ENCODE measurements at places on chromosomes 13 and 19.

DNA sequence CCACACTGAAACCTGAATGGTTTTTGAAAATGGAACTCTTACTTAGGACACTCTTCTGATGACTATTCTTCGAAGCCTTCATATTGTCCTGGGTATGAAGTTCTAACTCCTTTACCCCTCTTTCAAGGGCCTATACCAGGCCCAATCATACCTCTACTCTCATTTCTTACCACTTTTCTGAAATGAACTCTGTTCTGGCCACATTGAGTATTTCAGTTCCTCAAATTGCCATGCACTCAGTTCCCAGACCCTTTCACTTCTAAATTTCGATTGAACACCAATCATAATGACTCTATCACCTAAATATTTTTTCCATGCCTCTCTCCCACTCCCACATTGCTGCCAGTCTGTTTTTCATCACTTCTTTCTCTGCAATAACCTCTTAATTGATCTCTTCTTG lies 53.7 kb downstream of the LACC1 start:
- no peak for DNase-seq

DNA sequence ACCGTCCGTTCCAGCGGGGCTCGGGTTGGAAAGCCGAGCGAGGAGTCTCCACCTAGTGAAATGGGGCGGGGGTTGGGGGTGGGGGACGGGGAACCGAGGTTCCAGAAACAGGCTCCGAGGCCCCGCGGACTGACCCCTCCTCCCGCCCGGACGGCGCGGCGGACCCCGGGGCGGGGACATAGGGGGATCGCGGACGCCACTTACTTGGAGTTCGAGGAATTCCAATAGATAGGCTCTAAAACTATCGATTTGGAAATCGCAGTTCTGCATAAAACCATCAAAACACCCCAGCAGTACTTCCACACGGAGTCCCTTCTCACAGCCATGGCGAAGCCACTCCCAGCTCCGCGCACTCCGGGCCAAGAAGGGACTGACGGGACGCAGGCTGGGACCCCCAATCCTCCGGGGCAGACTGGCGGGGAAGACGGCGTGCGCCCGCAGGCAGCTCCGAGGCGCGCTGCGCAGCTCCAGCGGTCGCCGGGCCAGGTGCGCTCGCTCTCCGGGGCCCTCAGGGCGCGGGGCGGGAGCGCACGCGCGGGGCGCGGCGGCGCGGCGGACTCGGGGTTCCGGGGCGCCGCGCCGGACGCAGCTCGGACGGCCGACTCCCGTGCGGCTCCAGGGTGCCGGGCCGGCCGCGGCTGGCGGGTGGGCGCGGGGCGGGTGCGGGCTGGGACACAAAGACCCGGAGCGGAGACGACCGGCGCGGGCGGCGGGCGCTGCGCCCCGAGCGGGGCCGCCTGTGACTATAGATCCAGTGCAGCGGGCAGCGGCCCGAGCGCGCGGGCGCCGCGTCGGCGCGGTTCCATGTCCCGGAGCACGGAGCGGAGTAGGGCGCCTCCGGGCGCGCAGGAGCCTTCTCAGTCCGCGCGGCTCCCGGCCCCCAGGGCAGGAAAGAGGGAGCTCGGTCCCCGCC lies 567 bp downstream of the EFNB2 start:
- peak; percentile 25 for DNase-seq

DNA sequence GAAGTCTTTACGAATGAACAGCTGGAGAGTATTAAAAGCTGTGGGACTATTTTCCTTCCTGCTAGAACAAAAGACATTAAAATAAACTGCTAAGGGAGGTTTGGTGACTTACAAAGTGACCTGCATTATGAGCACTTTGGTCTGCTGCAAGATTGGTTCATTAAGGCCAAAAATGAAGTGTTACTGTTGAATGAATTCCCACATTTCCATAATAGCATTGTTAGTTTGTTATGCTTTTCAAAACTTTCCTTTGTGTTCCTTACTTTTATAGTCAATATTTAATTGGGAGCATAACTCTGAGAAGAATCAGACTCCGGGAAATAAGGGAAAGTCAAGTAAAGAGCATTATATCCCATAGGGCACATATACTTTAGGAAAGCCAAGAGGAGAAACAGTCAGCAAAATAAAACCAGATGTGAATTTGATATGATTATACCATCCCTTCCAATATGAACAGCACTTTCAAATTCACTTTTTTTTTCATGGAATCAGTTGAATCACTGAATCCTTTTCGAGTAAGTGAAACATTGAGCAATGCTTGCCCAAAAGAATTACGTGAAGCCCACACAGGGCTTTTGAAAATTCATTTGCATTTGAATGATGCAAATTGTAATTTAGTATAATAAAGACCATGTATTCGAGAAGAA lies 112.6 kb downstream of the KCTD12 start:
- peak; percentile 84 for DNase-seq

DNA sequence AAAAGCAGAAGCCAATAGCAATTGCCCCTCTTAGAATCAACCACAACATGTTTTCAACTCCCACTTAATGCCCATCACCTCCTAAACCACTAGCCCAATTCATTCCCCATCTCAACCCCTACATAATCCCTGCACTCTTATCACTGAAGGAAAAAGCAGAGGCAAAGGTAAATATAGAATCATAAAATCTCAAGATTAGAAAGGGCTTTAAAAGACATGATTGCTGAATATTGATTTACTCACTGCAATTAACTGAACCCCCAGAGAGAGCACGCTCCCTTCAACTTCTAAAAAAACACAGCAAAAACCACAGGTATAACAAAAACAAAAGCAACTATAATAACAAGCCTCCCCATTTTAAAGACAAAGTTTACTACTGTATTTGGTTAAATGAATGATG lies 15.1 kb upstream of the POU4F1 start:
- DNase-seq: no peak

DNA sequence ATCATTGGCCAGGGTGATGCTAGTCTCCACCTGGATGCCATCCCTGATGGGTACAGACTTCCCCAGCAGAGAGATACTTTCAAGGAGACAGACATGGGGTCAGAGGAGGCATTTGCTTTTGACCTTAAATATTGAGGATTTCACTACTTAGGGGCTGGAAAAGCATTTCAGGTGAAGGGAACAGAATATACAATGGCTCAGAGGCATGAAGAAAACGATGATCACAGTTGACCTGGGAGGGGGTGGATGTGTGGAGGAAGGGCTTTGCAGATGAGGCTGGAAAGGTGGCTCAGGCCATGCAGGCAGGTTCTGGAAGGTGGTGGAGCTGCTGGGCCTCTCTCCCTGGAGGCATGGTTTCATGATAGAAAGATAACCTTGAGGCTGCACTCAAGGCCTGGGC lies 3.9 kb downstream of the MATK start:
- DNase-seq: no peak

DNA sequence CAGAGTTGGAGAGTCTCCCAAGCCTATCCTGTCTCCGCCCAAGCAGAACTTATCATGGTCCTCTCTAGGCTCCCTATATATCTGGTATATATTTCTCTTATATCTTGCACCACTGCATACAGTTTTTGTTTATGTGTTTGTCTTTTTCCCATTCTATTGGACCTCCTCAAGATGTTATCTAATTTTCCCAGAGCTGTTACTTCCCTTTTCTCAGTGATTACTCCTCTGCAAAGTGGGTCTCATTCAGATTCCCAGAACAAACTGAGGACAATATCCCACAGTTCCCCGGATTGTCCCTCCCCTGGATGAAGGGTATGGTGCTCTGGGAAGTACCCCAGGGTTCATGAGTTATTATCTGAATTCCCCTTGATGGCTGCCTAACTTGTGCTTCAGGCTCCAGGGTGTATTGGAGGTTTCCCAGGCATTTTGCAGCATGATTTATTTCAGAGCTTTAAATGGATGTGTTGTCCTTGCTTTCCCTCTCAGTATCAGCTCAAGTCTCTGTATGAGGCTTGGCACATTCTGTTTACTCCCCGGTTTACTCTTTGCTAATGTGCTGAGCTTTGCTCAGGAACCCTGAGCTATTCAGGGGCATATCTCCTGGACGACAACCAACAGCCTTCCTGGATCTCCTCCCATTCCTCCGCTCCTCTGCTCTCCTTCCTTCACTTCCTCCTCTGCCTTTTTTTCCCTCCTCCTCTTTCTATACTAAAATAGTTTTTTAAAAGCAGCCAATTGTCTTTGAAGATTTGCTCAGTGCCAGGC lies 329.3 kb downstream of the SPRY2 start:
- no peak for DNase-seq

DNA sequence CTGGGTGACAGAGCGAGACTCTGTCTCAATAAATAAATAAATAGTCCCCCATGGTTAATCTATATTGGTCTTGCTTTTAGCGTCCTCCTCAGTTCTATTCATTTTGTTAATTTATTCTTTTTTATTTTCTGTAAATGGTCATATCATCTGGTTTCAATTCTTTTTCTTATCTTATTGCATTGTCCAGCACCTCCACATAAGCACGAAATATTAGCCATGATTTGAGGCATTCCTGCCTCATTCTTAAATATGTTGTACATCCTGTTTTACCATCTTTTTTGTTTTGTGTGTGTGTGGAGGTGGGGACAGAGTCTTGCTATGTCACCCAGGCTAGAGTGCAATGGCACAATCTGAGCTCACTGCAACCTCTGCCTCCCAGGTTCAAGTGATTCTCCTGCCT lies 24.6 kb upstream of the CCDC124 start:
- no peak for DNase-seq

DNA sequence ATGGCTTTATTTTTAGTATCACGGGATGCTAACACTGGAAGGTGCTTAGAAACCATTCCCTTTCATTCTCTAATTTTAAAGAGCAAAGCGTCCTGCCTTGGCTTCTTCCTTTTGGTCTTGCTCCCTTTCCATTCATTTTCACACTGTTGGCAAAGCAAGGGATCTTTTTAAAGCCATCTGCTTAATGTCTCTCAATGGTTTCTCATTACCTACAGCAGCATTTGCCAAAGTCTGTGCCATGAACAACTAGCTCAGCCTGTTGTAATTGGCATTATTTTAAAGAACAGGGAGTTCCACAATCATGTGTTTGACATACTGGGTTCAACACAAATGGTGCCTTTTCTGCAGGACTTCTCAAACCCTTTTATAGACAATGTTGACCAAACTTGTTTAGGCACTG lies 444.3 kb downstream of the GPC6 start:
- DNase-seq: no peak

- no peak for DNase-seq
These were observed 8.6 kb downstream of the LYL1 start for GRCh38 chr19:13094106-13094504.

DNA sequence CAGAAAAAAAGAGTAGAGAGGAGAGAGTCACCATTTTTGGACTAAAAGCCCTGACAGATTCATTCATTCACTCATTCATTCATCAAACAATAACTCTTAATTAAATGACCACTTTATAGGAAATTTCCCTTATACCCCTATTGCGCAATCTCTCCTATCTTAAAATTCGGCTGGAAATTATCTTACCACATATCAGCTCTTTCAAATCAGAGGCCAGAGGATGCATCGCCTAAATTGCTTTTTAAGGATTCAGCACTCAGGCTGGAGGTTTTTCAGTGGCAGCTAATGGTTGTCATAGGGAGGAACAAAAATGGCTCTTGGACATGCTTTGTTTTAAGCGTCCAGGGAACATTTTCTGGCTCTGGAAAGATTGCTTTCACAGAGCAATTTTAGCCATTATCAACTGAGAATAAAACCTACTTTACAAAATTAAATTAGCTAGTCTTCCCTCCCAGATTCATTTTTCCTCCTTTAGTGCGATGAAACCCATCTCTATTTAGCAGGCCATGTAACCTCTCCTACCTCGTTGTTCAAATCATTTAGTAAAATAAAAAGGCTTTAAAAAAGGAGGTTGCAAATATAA lies 115.2 kb downstream of the OLFM4 start:
- DNase-seq: no peak
